Activated B cell treated with CpG ODN at 0.5 μM for 24 hours (primary cell): ENCODE measurements at places on chromosomes 2 and 18.
A peak's percentile ranks its signal among the peaks of the same experiment; 100 is the strongest.

- no peaks in the 10 kb centered on the region for H3K4me1 ChIP-seq
- no peak overlapping the region for H3K4me3 ChIP-seq
- H3K36me3 ChIP-seq, result no peaks in the 10 kb centered on the region
- H3K27me3 ChIP-seq, result peaks cover 14% of the 10 kb centered on the region
- DNase-seq, result no peak
Observed at GRCh38 chr18:34159691-34160185, 65.0 kb downstream of the NOL4 start.

- H3K27ac ChIP-seq, result no peak overlapping the region
- DNase-seq, result no peak
- H3K27me3 ChIP-seq, result no peaks in the 10 kb centered on the region
Observed at GRCh38 chr2:181374781-181375675, 82.2 kb upstream of the ITGA4 start.

DNA sequence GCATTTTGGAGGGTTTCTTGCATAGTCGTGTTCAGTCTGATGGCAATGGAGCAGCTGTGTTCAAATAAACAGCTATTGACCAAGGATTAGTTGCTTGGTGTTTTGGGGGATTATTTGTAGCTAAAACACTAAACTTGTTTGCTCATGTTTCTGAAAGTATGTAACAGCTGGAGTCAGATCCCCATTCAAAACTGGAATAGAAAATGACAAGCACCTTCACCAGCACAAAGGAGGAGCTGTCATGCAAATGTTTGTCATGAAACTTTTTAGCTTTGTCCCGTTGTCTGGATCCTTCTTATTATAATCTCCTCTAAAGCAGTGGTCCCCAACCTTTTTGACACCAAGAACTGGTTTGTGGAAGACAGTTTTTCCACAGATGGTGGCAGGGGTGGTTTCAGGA lies 96.9 kb upstream of the ZNF236 start:
- peaks cover 7% of the 10 kb centered on the region for H3K27me3 ChIP-seq
- no peak for DNase-seq
- H3K4me1 ChIP-seq, result no peaks in the 10 kb centered on the region
- H3K27ac ChIP-seq, result no peak overlapping the region

GRCh38 chr2:17752892-17753802 lies 463 bp downstream of the SMC6 start:
- H3K36me3 ChIP-seq, result peaks cover 35% of the 10 kb centered on the region
- H3K4me1 ChIP-seq, result peaks cover 62% of the 10 kb centered on the region
- H3K27ac ChIP-seq, result peak overlapping the region; percentile 80
- no peaks in the 10 kb centered on the region for H3K27me3 ChIP-seq
- H3K4me3 ChIP-seq, result peak overlapping the region; percentile 95
- DNase-seq, result no peak

- DNase-seq, result no peak
- H3K36me3 ChIP-seq, result no peaks in the 10 kb centered on the region
- no peak overlapping the region for H3K27ac ChIP-seq
- no peak overlapping the region for H3K4me3 ChIP-seq
Observed at GRCh38 chr2:46363535-46364170, 66.4 kb downstream of the EPAS1 start.

DNA sequence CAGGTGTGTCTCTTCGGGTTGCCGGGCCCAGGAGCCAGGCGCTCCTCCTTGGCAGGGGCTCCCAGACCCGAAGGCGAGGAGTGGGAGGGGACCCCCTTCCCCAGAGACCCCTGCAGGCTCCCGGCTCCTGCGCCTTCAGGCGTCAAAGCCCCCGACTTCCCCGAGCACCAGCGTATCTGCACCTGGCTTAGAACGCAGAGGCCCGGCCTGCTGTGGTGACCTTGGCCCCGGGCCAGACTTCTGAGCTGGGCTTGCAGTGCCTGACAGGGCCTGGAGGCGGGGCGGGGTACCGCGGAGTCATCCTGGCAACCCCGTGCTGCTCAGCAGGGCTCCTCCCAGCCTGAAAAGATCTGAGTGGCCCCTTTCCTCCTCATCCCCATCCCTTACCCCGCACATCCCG lies 27.0 kb downstream of the SKA1 start:
- peaks cover 3% of the 10 kb centered on the region for H3K4me1 ChIP-seq
- DNase-seq, result no peak
- H3K27me3 ChIP-seq, result peaks cover 49% of the 10 kb centered on the region
- H3K27ac ChIP-seq, result no peak overlapping the region

GRCh38 chr2:24771061-24771460 lies 22.1 kb downstream of the PTRHD1 start:
- peaks cover 35% of the 10 kb centered on the region for H3K36me3 ChIP-seq
- no peak overlapping the region for H3K4me3 ChIP-seq
- H3K27me3 ChIP-seq, result no peaks in the 10 kb centered on the region
- no peak overlapping the region for H3K27ac ChIP-seq
- no peaks in the 10 kb centered on the region for H3K4me1 ChIP-seq
- no peak for DNase-seq

GRCh38 chr2:84495539-84496146 lies 20.7 kb upstream of the DNAH6 start:
- H3K4me1 ChIP-seq, result peaks cover 2% of the 10 kb centered on the region
- H3K4me3 ChIP-seq, result no peak overlapping the region
- no peak for DNase-seq
- no peak overlapping the region for H3K27ac ChIP-seq
- H3K36me3 ChIP-seq, result no peaks in the 10 kb centered on the region
